Choroid plexus epithelial cell (primary cell): ENCODE measurements at places on chromosomes 2 and 18.

- DNase-seq = no peak
These were observed 28.4 kb upstream of the MALL start for GRCh38 chr2:110143982-110144381.

DNA sequence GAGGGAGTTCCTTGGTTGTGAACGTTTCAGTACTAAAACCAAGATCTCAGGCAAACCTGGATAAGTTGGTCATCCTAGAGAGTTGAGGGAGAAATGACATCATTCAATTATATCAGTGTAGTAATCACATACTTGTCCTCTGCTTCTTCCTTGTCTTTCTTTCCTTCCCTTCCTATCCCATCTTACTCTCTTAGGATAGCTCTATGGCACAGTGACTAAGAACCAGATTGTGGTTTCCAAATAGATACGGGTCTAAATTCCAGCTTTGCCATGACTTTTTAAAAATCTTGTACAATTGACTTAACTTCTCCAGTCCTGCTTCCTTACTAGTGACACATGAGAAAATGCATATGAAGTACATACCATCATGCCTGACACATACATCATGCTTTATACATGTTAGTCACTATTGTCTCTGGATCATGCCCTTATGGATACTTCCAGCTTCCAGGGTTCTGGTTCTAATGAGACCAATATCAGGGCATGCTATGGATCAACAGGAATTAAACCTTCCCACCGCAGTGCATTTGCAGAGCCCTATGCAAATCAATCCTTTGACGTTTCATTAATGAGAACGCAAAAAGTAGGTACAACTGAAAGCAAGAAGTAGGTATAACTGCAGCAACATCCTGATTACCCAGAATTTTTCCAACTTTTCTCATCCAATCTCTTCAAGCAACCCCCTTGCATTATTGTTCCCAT lies 168.0 kb upstream of the KLF7 start:
- DNase-seq = no peak

GRCh38 chr2:33660416-33661123 lies 61.5 kb upstream of the FAM98A start:
- no peak for DNase-seq

GRCh38 chr2:223081789-223082188 lies 29.8 kb downstream of the KCNE4 start:
- no peak for DNase-seq

DNA sequence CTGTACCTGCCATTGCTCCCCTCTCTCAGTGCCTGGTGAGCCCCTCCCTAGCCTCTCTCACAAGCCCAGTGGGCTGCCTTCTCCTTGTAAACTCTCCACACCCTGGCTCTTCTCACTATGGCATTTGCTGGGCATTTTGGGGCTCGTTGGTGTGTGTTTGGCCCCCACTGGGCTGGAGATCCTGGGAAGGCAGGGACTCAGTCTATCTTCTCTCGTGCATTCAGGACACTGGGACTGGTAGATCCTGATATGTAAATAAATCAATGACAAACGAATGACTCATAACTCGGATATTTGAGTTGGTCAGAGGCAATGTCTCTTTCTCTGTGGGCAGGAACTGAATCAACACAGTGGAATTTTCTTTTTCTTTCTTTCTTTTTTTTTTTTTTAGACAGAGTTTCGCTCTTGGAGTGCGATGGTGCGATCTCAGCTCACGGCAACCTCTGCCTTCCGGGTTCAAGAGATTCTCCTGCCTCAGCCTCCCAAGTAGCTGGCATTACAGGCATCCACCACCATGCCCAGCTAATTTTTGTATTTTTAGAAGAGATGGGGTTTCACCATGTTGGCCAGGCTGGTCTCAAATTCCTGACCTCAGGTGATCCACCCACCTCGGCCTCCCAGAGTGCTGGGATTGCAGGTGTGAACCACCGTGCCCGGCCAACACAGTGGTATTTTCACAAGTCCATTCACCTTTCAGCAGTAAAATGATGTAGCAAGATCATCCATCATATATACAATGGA lies 144.6 kb upstream of the SPRED2 start:
- peak; percentile 96 for DNase-seq

DNA sequence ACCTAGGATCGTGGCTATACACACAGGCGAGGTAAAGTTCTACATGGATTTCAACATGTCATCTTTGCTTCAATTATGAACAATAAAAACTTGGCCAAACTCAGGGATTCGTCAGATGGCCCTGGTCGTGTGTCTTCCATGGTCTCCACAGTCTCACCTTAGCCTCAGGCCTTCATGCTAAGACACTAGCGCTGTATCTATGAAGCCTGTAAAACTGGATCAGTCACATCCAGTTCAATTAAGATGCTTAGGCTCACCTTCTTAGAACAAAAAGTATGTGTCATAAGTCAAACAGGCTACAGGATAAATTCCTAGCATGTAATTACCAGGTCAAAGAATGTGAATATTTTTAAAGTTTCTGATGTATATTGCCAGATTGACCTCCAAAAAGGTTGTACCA lies 113.7 kb upstream of the NRP2 start:
- no peak for DNase-seq

DNA sequence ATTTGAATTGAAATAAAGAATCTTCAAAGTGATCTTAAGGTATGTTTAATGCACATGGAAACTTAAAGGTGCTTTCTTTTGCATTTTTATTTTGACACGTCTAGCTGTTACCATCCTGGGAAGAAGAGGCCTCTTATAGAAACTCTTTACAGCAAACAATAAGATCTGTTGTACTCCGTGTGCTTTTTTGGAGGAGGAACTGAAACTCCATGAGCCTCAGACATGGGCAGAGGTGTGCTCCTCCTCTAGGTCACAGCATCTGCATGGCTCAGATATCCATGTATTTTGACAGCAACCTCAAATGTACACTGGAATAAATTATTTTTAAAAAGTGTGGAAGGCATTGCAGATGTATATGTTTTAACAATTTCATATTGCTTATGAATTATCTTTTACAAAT lies 783.3 kb upstream of the SALL3 start:
- no peak for DNase-seq

DNA sequence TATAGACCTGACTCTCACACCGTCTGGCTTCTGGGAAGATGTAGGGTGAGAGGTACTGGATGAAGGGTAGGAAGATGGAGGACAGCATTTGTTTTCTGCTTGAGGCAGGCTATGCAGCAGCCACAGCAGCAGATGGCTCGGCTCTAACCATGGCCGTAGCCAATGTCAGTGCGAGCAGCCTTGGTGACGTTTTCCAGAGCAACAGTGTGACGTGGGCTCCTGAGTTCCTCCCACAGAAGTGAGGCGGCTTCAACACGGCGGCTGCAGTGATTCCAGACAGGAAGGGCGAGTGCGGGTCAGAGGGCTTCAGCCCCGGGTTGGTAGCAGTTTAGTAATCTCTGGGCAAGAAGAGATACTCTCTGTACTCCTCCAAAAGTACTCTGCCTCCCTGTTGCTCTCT lies 133.0 kb upstream of the MYT1L start:
- no peak for DNase-seq

- no peak for DNase-seq
These were observed 583.2 kb upstream of the ID2 start for GRCh38 chr2:8098476-8099266.

DNA sequence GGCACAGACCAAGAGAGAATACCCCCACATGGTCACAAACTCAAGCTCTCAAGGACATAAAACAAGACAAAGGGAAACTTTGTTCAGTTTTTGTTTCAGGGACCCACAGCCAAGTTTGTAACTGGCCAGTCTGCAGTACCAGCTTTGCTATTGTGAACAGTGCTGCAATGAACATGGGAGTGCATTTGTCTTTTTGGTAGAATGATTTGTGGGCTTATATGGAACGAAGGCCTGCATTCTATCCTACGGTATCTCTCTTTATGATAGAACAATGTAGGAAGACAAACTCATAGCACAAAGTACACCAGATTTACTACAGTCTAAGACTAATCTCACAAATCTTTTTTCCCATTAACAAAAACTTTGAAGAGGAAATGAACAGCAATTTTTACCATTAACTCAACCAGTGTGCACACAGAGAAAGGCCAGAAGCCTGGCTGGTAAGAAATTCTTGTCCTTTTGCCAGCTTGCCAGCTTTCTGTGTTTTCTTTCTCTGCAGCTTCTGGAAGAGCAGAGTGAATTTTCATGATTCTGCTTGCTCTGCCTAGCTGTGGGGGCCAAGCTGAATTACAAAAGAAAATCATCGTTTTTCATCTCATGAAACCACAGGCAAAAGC lies 37.1 kb upstream of the FEZ2 start:
- DNase-seq = no peak

DNA sequence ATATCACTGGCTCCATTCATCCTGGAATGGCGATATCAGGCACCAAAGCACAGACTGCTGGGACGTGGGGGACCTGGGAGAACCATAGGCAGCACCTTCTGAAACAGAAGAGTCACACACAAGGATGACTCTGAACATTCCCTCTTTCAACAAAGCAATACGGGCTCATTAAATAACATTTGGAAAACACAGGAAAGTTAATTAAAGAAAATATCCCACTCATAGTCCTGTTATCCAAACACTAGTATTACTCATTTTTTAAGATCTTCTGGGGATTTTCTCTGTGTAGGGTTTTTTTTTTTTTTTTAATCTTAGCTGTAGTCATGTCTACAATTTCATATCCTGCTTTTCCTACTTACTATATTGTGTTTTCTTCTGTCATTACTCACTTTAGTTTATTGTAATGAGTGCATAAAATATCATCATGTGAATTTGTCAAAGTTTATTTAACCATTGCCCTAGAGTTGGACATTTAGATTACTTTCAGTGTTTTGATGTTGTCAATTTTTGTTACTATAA lies 70.0 kb upstream of the SP3 start:
- DNase-seq = no peak

- DNase-seq = peak; percentile 77
These were observed 10.9 kb upstream of the CDH20 start for GRCh38 chr18:61322265-61322873.

- DNase-seq = no peak
These were observed 54.1 kb upstream of the ERBB4 start for GRCh38 chr2:212592695-212593094.

DNA sequence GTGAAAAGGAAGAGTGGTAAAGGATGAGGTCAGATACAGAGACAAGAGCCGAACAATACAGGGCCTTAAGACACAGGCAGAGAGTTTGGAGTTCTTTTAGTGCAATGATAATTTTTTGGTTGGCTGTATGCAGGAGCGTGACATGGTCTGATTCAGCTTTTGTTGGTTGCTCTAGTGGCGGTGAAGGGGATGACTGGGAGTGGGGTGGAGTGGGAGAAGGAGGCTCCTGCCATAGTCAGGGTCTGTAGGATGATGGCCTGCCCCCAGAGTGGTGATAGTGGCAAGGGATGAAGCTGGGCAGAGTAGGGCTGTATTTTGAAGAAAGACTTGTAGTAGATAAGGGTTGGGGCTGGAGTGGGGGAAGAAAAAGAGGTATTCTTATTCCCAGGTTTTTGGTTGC lies 306.6 kb upstream of the VWC2L start:
- no peak for DNase-seq

DNA sequence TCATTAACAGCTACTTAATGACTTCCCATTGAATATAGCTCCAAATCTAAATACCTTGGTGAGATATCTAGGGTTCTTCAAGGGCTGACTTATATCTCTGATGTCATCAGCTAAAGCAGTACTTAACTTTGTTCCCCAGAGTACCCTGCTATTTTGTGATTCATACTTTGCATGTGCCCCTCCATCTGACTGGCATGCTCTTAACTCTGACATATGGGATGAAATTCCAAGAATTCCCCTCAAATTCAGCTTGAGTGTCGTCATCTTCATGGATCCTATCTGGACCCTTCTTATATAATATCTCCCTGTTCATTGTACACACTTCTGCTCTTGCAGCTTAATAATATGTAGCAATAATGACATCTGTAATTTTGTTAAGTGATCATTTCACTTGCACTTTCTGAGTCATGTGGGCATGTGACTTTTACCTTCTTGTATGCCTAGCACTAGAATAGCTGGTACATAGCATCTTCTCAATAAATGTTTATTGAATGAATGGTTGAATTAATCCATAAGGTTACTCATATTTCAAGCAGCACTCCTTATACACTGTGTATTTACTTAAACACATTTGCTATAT lies 172.9 kb downstream of the WDR7 start:
- DNase-seq = no peak

- DNase-seq = no peak
These were observed 2.1 kb upstream of the VWA3B start for GRCh38 chr2:98084869-98085238.

DNA sequence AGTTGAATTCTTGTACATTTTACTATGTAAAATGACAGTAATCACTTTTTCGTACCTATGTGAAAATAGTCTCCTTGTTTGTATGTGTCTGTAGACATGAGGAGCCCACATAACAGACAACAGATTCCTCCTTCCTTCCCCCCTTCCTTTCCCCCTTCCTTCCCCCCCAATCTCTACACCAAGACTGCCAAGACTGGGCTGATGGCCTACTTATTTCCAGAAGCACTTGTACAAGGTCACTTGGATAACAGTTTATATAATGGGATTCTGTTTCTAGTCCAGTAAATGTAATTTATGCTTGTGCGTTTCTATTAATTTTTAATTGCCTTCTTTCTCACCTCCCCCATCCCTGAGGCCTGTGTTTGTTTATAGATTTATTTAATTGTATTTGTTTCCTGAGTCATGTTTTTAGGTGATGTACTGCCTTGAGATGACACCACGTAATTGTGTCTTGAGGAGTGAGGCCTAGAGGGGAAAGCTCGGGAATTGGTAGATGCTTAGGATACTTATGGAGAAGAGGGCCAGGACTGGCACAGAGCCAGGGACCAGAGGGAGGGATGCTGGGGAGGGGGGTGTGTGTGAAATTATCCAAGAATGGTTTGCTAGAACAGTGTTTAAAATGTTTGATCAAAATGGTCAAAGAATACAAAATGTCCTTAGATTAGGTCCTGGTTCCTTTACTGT lies 12.3 kb downstream of the B3GNT2 start:
- DNase-seq = no peak

DNA sequence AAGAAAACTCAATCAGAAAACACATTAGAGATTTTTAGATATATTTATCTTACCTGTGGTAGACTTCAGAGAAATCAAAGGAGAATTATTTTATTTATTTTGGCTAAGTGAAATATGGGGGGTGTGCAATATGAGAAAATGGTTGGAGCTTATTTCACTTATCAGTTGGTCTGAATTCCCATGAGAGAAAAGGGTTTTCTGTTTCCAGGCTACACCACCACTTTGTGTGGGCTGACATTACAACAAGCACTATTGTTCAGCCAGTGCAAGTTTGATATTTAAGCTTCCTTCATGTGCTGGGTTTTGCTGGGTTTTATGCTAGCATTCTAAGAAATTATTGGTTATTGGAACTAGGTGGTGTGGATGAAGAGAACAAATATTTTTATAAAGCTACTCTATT lies 33.5 kb downstream of the RMND5A start:
- peak; percentile 48 for DNase-seq
